ENCODE measurements at places on chromosomes 2 and 18.

DNA sequence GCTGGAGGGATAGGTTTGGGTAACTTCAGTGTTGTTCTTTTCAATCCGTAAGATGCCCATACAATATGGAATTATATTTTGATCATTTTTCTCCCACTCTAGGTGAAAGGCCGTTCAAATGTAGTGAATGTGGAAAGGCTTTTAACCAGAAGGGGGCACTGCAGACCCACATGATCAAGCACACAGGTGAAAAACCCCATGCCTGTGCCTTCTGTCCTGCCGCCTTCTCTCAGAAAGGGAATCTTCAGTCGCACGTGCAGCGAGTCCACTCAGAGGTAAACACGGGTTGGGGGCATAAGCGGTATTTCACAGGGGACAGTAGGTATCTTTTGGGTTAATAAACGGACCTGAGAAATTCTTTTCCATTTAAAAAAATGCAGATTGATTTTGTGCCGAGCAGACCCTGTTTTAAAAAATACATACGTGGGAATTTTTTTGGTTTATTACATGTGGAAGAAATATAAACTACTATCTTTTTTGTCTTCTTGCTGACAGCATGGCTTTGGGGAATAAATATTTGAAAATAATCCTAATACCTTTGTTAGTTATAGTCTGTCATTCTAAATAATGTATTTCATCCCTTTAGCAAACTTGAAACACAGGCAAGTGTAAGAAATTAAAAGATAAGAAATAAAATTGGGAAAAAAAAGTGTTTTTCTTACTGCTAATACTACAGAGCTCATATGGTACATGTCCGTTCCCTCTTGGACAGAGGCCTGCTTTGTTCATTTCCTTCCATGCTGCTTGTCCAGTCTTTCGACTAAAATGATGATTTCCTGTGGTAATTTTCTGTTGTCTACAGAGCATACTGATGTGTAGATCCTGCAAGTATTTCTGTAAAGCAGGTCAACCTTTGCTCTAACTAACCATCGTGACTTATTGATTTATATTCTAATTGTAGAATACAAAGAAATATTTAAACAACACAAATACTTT is 53.3 kb downstream of the ZNF236 start:
- DNase-seq, result peak; percentile 32

DNA sequence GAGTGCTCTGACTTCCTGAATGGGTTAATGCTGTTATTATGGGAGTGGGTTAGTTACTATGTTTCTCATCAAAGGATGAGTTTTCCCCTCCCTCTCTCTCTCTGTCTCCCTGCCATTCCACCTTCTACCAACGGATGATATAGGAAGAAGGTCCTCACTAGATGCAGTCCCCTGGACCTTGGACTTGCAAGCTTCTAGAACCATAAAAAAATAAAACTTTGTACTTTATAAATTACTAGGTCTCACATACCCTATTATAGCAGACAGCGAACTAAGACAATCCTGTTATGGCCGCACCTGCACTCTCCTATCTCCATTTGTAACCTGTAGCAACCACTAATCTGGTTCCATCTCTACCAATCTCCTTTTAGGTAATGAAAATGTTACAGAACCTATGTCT is 564.9 kb downstream of the CNTNAP5 start:
- DNase-seq, result no peak

GRCh38 chr2:22800412-22800811 is 584.6 kb upstream of the KLHL29 start:
- no peak for DNase-seq

DNA sequence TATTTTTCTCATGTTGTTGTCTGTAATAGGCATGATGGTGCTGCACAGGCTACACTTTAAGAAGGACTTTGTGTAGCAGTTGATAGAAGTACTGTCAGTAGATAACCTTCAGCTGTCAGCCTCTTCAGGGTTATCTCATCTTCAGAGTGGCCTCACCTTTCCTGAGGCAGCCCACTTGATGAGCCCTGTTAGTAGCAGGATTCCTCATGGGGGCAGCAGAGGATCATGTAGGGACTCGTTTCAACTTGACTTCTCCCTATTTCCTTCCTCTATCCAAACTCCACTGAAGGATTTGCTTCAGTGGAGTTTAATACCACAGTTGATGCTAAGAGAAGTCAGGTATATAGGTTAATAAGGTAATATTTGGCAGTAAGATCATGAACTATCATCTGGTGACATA is 530.3 kb upstream of the FSIP2 start:
- DNase-seq, result peak; percentile 63

DNA sequence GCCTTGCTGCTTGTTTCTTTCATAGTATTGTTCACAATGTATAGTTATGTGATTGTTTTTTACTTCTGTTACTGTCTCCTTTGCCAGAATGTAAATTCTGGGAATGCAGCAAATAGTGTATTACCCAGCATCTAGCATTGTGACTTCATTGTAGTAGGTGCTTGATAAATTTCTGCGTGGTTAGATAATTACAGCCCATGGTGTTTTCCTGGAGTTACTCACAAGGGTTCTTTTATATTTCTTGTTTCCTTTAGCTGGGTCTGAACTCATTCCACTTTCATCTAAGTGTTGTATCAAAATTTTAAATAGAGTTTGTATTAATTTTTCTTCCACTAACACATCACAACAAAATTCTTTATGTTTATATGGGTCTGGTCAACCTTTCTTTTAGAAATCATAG is 132.6 kb downstream of the MAP4K4 start:
- DNase-seq, result peak; percentile 53

- peak; percentile 49 for DNase-seq
Observed at GRCh38 chr2:111702119-111702803, 181.7 kb downstream of the ANAPC1 start.

DNA sequence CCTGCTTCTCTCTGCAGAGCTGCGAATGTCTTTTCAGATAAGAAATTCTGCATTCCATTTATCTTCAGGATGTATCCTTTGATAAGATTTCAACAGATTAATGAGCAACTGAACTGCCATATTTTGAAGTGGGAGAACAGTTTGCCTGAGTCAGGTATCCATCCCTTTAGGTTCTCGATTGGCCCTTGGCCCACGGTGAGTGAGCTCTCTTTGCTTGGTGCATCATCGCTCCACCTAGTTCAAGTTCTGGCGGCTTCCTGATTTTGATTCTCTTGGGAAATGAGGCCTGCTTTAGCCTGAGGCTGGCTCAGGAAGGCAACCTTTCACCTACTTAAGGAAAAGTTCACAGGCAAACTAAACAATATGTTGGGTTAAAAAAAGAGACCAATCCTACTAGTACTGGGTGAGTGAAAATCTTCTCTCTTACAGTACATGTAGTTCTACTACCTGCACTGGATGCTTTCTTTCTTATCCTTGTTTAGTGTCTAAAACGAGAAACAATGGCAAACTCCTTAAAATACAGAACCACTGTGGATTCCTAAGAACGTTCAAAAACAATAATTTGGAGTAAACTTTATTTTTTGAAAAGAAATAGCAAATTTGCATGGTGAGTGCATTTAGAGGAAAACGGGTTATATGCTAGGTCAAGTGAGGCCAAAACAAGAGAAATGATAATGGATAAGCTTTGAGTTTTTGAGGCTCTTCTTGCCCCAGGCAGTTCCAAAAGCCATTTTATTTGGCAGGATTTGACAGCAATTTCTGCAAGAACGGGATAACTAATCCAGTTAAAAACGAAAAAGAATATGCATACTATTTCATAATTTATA is 837 bp upstream of the ACSL3 start:
- DNase-seq, result peak; percentile 91

All from renal cortical epithelial cell (primary cell).